Suprapubic skin (tissue), 4 donors: ENCODE measurements at places on chromosomes 7 and 10.

GRCh38 chr10:110754375-110755105 is 110.4 kb downstream of the RBM20 start:
- DNase-seq: no peak

GRCh38 chr7:1019789-1020610 is 24.3 kb upstream of the GPR146 start:
- no peak for DNase-seq

GRCh38 chr10:8393531-8393930 is 339.0 kb downstream of the GATA3 start:
- DNase-seq: no peak

GRCh38 chr7:7183061-7183837 is 905 bp downstream of the C1GALT1 start:
- DNase-seq: peak; percentile 81

- DNase-seq: no peak
These were observed 190.5 kb upstream of the NRP1 start for GRCh38 chr10:33524966-33525365.

DNA sequence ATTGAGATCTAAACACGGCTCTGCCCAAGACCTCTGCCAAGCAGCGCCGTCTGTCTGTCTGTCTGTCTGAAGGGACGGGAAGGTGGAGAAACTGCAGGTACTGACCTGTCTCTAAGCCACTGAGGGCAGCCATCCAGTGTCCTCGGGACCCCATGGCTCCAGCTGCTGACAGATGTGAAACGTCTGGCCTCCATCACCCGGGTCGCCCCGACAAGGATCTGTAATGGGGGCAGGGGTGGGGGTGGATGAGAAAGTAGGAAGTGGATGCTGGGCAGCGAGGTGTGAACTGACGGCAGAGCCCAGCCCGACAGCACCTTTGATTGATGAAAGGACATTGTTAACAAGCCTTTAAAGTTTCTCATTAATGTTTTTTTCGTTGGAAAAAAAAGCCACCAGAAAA is 193.1 kb downstream of the EBF3 start:
- DNase-seq: peak; percentile 45

DNA sequence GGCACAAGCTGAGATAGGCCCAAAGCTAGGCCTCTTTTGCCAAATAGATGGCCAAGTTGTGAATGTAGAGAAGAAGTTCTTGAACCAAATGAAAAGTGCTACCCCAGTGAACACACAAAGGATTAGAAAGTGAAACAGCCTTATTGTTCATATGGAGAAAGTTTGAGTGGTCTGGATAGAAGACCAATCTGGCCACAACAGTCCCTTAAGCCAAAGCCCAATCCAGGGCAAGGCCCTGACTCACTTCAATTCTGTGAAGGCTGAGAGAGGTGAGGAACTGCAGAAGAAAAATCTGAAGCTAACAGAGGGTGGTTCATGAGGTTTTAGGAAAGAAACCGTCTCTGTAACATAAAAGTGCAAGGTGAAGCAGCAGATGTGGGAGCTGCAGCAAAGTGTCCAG is 18.7 kb upstream of the ATP6V0A4 start:
- DNase-seq: no peak

- no peak for DNase-seq
These were observed 91.9 kb upstream of the NPY start for GRCh38 chr7:24192053-24192452.

GRCh38 chr7:128191136-128191844 is 49.8 kb upstream of the LEP start:
- peak; percentile 20 for DNase-seq

GRCh38 chr7:141342621-141343408 is 208.4 kb upstream of the AGK start:
- DNase-seq: no peak

DNA sequence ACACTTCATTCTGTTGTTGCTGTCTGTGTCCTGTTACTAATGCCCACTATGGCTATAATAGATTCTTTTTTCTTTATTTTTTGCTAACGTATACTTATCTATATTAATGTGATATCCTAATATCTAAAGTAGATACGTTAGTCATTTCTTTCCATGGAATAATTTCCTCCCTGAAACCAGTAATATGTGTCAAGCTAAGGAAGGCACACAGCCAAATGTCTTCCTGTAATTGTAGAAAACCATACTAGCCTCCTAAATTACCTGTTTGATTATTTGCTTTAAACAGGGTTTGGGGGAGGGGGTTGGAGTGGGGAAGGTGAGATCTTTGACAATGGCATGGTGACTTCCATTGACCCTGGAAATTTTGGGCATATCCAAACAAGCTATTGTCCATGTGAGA is 56.4 kb downstream of the THNSL1 start:
- no peak for DNase-seq

DNA sequence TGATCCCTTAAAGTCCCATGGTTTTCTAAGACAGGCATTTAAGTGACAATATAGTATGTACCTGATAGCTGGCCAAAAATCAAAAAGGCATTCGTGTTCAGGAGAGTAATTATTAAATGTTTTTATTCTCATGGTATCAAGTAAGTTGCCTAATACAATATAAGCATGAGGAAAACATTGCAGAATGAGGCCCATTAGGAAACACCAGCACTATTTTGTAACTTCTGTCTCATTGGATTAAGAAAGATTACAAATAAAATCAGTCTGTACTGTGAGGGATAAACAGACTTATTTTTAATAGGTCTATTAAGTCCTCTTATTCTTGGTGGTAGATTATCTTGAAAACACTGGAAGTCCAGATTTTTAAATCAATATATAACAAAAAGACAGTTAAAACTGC is 110.1 kb downstream of the SNX13 start:
- no peak for DNase-seq

DNA sequence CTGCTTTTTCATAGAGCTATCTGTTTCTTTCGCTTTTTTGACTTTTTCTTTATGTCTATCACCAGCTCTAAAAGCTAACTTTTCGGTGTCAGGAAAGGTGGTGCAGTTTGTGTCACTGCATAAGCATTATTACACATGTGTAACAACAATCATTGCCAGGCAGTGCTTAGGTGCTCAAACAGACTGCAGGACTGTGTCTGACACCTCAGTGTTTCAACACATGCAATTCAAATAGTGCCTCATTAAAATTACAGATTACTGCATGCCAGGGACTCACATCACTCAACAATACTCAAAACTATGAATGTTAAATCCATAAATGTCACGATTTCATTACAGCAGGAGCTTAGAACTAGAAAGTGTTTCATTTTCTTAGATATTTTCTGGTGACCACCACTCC is 265.3 kb upstream of the SMIM30 start:
- DNase-seq: no peak

DNA sequence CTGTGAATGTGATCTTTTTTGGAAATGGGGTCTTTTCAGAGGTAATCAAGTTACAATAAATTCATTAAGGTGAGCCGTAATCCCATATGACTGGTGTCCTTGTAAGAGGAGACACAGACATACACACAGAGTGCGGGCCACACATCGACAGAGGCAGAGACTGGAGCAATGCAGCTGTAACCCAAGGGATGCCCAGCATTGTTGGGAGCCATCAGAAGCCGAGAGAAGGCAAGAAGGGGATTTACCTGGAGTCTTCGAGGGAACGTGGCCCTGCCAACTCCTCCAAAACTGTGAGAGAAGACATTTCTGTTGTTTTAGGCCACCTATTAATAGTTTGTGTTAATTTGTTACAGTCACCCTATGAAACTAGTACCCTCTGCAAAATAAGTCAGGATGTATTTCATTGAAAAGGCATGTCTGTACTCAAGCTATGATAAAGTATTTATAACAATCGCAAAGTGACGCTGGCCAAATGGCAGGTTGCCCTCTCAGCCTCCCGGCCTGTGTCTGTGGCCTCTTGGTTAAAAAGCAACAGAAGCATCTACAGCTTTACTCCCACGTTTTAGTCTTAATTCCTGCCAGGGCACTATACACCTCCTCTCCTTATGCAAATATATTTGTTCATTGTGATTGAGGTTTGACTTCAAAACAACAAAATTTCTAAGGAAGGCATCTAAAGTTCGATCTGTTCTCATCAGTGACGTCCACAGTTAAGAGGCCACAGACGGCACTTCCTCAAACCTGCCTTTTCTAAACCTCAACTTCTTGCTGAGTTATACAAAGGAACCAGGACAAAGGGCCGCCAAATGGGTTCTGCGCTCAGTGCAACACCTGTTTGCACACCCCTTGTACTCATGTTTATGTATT is 46.8 kb downstream of the HIPK2 start:
- DNase-seq: no peak
